ENCODE measurements at places on chromosomes 5 and 9. TPM values are rescaled to one million over a fixed set of nuclear protein-coding genes. Genes with fewer than 3 reads are reported as not detected.

- H3K27ac ChIP-seq: no peak overlapping the region
- H3K4me3 ChIP-seq: no peak overlapping the region
- no peak for DNase-seq
These were observed 18.9 kb downstream of the SEMA4D start for GRCh38 chr9:89478821-89479668.

GRCh38 chr5:54453046-54453445, 2.5 kb upstream of the HSPB3 start:
- no peaks in the 10 kb centered on the region for H3K36me3 ChIP-seq
- no peaks in the 10 kb centered on the region for H3K27me3 ChIP-seq
- no peak overlapping the region for H3K4me3 ChIP-seq
- H3K4me1 ChIP-seq: peaks cover 32% of the 10 kb centered on the region

- H3K4me3 ChIP-seq: no peak overlapping the region
- no peak for DNase-seq
These were observed 14.4 kb downstream of the POLK start for GRCh38 chr5:75526070-75526469.

The RASGEF1C gene
- 1.5 TPM for total RNA-seq

DNA sequence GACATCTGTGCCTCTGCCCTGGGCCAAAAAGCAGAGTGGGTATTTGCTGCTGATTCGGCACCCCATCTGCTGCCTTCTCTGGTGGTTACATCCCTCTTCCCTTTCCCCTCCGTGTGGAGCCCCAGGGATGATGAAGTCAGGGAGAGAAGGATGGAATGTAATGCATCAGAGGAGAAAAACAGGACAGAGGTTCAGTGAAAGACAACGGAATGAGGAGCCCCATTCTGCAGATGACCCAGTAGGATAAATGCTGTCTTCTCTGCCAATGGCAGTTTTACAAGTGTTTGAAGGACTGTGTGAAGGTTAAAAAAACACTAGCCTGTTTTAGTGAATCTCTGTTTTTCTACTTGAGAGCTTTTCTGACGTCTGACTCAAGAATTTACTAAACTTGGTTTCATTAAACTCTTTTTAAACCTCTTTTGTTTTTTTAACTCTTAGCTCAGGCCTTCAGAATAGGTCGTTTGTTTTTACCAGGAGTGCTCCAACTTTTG, 86.3 kb downstream of the NLN start:
- no peaks in the 10 kb centered on the region for H3K27me3 ChIP-seq
- no peak overlapping the region for H3K4me3 ChIP-seq
- peaks cover 9% of the 10 kb centered on the region for H3K36me3 ChIP-seq
- H3K27ac ChIP-seq: no peak overlapping the region
- DNase-seq: no peak

GRCh38 chr5:14572836-14573235, 8.8 kb upstream of the OTULINL start:
- H3K27me3 ChIP-seq: no peaks in the 10 kb centered on the region
- H3K27ac ChIP-seq: no peak overlapping the region
- no peaks in the 10 kb centered on the region for H3K36me3 ChIP-seq
- no peak for DNase-seq
- H3K4me1 ChIP-seq: no peaks in the 10 kb centered on the region

Measured in cardiac muscle cell (in vitro differentiated cells and primary cell).